ENCODE measurements at places on chromosomes 11 and 22. TPM values are rescaled to one million over a fixed set of nuclear protein-coding genes. Genes with fewer than 3 reads are reported as not detected.

GRCh38 chr11:126840201-126840886, 160.2 kb downstream of the KIRREL3 start:
- DNase-seq = no peak

DNA sequence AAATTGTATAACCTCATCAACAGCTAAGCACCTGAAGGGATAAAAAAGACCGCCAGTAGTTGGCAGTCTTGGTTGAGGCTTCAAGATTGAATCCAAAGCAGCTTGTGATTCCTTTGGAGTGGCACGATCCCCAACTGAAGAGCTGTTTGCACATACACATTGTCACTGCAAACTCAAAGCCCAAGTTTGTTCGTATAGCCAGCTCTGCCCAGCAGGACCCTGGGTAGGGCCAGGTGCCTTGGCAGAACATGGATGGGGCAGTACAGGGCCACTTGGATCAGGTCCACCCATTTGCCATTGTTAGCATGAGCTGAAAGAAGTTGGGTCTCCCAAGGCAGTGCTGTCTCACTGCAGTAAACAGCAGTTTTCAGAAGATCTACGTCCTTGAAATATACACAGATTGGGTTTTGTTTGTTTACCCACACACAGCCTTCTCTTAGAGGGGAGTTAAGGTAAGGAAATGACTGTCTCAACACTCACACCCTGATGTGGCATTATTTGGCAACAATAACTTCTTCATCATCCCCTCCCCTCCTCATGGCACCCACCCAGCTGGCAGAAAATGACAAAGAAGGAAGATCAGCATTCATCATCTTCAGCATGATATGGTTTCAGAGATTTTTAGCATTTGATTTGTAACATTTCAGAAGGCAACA, 132.9 kb downstream of the COMMD9 start:
- DNase-seq = no peak

GRCh38 chr11:2328656-2329354, 27.0 kb downstream of the TSPAN32 start:
- DNase-seq = no peak

- DNase-seq = peak; percentile 25
Measured at GRCh38 chr11:92227230-92227814, 2.7 kb downstream of the FAT3 start.

GRCh38 chr22:25202290-25202921, 2.7 kb downstream of the CRYBB3 start:
- peak; percentile 56 for DNase-seq

- DNase-seq = no peak
Measured at GRCh38 chr11:133952199-133953190, 4.3 kb downstream of the IGSF9B start.

- DNase-seq = no peak
Measured at GRCh38 chr11:80587906-80588305, 1147.1 kb upstream of the TENM4 start.

GRCh38 chr22:19358195-19358594, 66.7 kb upstream of the CLTCL1 start:
- no peak for DNase-seq

DNA sequence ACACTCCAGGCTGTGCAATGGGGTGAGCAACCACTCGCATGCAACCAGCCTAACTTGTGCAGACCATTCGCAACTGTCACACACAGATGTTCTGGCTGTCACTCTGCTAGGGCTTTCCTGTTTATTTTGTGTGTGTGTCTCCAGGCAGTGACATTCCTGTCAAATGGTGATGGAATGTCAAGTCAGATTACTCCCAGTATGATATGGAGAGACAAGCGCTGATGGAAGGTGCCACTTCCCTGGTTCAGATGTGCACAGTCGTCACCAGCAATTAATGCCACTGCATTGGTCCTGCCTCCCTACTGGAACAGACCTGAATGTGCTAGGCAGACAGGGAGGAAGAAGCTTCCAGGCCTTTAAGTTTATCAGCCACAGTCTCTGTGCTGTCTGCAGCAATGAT, 442.4 kb upstream of the ISX start:
- peak; percentile 1 for DNase-seq

DNA sequence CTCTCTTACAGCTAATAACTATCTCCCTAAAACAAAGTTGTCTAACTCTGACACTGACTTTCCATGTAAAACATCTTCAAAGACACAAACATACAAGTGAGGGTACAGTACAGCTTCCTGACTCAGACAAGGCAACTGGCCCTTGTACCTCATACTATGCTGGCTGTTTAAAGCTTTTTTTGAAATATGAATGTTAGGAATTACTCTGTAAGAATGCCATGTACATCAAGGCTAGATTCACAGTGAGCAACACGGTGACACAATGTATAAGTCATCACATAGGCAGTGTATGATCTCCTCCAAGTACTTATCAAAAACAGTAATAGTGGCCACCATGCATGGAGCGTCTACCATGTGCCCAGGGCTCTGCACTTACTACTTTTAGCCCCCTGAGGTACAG, 28.6 kb downstream of the ALG8 start:
- no peak for DNase-seq

DNA sequence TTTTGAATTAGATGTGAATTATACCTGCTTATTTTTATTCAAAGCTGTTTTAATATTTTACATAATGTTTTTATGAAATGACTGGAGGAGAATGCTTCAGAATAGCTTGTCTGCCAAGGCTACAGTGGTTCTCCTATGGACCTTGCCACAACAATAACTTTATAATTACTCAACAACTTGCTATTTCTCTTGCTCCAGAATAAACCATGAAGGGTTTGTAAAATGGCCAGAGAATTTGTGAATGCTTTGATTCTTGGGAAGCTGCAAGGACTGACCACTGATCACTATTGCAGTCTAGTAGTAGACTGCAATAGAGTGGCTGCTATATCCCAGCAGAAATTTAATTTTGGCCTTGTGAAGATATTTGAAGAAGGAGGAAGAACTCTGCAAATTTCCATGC, 199.7 kb downstream of the FAT3 start:
- DNase-seq = no peak

DNA sequence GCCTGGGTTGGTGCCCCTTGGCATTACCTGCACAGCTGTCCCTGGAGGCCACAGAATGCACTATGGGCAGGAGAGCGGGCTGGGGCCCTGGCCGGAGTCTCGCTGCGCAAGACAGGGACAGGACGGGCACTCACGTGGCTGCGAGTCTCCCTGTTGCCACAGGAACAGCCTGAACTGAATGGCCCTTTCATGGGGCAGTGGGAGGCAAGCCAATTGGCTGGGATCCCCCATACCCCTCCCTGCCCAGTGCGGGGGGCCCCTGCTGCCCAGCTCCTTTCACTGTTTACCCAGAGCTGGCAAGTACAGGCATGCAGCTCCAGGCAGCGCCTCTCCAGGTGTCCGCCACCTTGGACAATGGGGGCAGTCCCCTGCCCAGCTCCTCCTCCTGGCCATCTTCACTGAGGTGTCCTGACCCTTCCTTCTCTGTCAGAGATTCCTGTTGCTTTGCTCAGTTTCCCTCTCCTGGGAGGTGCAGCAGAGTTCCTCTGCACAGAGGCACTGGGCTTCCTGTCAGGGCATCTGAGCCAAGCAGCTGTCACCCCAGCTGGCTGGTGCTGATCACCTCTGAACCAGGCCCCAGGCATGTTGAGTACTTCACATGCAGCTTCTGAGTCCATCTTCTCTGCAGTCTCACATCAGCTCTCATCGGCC, 5.2 kb downstream of the USP2 start:
- DNase-seq = peak; percentile 83

GRCh38 chr11:102581066-102581465, 44.1 kb downstream of the MMP20 start:
- no peak for DNase-seq

DNA sequence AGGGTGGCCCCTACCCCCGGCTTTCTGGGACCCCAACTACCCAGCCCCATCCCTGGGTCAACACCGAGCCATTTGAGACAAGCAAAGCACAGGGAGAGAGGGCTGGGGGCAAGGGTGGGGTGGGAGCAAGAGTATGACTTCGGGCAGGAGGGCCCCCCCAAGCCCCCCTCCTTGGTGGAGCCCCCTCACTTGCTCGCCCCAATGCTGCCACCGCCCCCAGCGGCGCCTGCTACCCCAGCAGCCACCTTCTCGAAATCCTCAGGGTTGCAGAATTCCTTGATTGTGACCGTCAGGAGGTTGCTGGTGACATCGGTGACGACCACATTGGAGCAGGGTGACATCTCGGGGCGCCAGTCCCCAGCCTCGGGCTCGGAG, 6.0 kb downstream of the CBX6 start:
- no peak for DNase-seq

DNA sequence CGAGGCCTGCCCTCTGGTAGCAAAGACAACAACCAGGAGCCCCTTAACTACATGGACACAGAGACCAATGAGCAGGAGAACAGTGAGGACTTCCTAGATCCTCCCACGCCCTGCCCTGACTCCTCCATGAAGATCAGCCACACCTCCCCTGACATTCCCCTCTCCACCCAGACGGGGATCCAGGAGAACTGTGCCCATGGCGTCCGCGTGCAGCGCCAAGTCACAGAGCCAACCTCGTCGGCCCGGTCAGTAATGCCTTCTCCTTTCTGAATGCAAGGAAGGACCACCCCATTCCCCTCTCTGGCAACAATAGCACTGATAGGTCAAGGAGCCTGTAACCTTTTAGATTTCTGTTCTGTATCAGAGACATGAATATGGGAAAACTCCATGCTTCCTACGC, 51.4 kb downstream of the SYT9 start:
- no peak for DNase-seq

DNA sequence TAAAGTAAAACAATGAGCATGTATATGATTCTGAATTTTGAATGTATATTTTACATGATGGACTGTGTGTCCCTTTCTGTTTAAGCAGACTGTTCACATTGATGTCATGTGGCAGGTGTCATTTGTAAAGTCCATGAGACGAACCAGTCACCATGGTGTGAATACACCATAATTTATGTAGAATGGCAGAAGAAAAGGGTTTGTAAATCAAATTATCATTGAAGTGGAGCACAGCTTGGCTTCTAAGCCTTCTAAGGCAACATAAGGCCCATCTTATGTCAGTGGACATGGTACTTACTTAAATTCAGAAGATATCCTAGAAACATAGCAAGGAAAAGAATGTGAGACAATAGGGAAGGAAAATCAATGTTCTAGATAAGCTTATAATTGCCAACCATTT, 4.4 kb downstream of the MAP6 start:
- DNase-seq = no peak

DNA sequence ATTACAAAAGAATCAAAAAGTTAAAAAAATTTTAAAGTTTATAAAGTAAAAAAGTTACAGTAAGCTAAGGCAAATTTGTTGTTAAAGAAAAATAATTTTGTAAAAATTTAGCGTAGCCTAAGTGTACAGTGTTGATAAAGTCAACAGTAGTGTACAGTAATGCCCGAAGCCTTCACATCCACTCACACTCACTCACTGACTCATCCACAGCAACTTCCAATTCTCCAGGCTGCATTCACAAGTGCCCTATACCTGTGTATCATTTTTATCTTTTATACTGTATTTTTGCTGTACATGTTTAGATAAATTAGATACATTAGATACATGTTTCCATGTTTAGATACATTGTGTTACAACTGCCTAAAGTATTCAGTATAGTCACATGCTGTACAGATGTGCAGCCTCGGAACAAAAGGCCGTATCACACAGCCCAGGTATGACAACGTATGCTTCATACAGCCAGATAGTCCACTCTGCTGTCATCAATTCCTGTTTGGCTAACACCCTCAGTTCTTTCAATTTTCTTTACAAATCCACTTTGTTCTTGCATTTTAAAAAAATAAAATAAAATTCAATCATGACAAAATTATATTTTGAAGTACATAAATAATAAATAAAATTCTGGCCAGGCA, 80.7 kb downstream of the RBFOX2 start:
- no peak for DNase-seq

DNA sequence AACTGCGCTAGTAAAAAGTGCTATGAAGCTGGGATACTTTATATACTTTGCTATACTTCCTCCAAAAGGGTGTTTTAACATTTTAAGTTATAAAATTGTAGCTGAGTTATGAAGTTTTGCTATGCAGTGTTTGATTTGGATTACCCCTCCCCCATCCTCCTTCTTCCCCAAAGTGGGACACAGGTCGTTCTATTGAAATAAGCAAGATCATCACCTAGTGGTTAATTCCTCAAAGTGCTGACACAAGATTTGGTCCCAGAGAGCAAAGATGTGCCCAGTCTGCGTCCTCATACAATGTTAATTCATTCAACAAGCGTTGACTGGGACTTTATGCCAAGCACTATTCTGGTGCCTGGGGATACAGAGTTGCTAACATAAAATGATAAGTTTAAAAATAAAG, 78.5 kb downstream of the SPON1 start:
- no peak for DNase-seq

DNA sequence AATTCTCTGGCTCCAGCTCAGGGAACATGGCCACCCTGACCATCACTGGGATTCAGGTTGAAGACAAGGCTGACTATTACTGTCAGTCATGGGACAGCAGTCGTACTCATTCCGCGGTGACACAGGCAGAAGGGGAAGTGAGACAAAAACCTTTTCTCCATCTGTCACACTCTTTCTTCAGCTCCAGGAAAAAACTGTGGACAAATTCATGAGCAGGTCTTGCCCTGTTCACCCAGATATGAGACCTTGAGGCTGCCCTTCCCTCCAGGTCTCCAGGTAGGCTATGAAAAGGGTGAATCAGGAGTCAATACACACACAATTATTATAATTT, 39.4 kb upstream of the GGTLC2 start:
- no peak for DNase-seq

DNA sequence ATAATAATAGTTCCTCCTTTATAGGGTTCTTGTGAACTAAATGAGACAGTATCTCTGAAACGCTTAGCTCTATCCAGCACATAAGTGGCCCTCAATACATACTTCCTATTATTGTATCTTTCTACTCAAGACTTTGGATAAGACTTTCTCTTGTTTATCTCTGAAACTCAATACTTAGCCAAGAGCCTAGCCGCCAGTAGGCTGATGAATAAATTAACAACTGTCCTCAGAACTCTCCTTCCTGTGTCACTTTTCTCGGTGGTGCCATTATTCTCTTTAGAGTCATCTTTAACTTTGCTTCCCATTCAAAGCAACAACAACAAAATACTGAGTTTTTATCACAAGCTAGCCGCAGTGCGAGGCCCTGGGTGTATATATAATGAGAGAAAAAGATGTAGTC, 86.9 kb downstream of the FAM83F start:
- DNase-seq = no peak

DNA sequence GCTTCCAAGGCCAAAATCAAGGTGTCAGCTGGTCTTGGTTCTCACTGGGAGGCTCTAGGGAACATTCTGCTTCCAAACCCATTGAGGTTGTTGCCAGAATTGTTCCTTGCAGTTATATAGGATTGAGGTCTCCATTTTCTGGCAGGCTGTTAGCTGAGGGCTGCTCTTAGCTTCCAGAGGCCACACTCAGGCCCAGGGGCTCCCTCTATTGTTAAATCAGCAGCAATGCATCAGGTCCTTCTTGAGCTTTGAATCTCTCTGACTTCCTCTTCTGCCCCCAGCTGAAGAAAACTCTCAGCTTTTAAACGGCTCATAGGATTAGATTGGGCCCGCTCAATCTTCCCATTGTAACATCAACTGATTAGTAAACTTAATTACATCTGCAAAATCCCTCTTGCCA, 39.3 kb upstream of the BSX start:
- DNase-seq = peak; percentile 33

Gene GP1BB
- polyA plus RNA-seq = 7.9 TPM

Gene MUC15
- 0.05 TPM for polyA plus RNA-seq

Gene TOP3B
- 15.9 TPM for polyA plus RNA-seq

Gene SLC6A5
- polyA plus RNA-seq = 0.01 TPM

Gene ALDH3B1
- 10.7 TPM for polyA plus RNA-seq
